NCI-H510A treated with DMSO at 0.1 percent for 48 hours (cell line): ENCODE measurements at places on chromosomes 12 and 14.

- no peak for DNase-seq
Measured at GRCh38 chr12:49776858-49777257, 35.5 kb downstream of the TMBIM6 start.

GRCh38 chr12:91384366-91384765, 201.7 kb upstream of the DCN start:
- DNase-seq, result no peak

DNA sequence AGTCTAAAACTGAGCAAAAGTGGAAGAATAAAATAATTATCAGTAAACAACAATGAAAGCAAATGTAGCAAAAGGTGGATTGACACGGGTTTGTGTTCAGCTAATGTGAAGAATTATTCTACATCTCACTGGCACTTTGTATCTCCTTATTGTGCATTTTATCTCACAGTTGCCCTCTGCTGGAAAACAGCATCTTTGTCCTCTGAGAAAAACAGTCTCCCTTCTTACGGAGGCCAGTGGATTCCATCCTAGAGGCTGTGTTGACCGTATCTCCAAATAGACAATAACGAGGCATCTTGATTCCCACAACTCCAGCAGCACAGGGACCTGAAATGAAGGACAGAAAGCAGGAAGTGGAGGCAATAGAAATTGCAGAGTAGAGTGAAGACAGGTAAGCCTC, 51.3 kb upstream of the PLBD1 start:
- DNase-seq, result peak; percentile 10

GRCh38 chr12:51417826-51418225, 6.8 kb upstream of the SLC4A8 start:
- no peak for DNase-seq

DNA sequence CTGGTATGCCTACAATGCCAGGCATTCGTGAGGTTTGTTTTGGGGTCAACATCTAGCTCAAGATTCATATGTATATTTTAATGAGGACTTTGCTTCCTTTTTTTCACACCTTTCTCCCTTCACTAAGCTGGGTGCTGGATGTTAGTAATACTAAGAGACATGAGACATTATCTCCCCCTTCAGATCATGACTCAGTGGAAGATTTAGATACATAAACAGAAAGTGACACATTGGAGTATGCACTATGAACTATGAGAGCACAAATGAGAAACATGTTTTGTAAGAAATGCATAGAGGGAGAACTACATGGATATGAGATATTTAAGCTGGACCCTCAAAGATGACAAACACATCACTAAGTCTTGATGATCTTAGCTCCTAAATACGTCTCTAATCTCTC, 286.3 kb downstream of the RPAP3 start:
- no peak for DNase-seq

- DNase-seq, result no peak
Measured at GRCh38 chr12:15544589-15544988, 222.3 kb downstream of the PTPRO start.

DNA sequence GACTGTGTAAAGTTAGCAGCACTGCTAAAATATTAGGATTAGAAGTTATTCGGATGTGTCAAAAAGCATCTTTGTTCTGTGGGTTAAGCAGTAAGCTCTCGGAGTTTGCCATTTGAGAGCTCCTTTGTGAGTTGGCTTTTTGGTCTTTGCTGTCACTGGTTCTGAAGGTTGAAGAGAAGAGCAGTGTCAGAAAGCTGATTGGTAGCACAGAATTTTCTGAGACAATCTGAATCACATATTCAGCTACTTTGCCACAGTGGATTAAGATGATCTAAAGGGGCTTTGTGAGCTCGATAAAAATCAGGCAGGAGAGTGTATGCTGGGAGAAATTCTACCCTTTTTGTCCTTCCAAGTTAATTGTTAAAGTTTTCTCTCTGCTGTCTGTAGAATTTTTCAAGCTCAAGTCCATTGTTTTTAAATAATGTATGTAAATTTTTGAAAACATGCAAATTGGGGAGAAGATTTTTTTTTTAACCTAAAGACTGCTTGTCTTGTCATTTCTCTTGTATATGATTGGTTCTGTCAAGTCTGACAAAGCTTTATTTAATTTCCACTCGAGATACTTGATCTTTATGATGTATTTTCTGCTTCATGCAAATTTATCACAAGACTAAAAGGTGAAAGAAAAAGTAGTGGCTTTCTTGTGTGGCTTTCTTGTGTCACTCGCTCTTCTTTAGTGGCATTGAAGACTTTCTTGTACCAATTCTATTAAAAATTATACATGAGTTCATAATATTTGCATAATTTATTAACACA, 307.3 kb downstream of the EGLN3 start:
- no peak for DNase-seq

GRCh38 chr12:4705824-4706223, 14.4 kb upstream of the GALNT8 start:
- DNase-seq, result no peak

DNA sequence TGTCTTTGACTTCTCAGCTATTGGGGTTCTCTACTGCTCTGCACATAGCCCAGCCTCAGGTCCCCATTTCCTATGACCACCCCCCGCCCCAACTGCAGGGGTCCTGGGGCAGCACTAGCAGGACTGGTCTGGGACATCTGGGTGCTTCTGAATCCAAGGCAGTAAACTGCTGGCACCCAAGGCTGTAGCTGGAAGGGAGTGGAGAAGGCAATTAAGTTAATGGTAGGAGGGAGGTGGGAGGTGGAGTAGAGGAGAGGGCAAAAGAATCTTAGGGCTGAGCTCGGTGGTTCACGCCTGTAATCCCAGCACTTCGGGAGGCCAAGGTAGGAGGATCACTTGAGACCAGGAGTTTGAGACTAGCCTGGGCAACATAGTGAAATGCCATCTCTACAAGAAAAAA, 11.5 kb downstream of the PLEK2 start:
- no peak for DNase-seq

DNA sequence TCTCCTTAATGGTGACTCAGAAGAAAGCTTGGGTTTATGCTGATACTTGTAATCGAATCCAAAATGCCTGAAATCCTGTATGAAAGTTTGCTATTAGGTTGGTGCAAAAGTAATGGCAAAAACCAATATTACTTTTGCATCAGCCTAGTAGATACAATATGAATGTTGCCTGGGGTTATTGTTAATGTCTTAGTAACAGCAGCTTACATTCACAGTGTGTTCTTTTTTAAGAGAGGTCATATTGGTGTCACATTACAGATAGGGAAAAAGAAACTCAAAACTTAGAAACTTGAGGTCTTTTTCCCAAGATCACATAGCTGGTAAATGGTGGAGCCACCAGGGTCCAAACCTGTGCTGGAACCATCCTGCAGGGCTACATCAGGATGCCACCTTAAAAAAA, 25.2 kb downstream of the SRGAP1 start:
- DNase-seq, result no peak

- DNase-seq, result no peak
Measured at GRCh38 chr12:95206916-95207315, 10.4 kb downstream of the FGD6 start.

DNA sequence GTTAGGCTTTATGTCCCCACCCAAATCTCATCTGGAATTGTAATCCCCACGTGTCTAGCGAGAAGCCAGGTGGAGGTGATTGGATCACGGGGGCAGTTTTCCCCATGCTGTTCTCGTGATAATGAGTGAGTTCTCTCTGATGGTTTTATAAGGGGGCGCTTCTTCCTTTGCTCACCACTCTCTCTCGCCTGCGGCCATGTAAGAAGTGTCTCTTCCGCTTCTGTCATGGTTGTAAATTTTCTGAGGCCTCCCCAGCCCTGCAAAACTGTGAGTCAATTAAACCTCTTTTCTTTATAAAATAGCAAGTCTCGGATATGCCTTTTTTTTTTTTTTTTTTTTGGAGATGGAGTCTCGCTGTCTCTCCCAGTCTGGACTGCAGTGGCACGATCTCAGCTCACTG, 13.3 kb downstream of the IL31 start:
- no peak for DNase-seq

DNA sequence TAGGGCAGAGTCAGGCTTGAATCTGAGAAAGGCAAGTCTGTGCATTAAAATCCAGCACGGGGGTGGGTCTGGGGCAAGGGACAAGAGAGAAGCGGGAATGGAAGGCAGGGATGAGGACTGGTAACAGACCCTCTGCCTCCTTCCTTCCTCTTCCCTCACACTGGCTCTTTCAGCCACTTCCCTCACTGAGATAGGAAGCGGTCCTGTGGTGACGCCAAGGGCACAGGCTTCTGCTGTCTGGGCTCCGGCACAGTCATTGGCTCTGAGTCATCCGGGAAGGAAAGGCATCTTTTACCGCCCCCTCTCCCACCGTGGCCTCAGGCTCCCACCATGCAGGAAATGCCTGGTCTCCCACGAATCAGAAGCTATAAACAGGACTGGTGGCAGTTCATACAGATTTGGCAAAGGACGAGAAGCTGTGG, 70.2 kb downstream of the ETV6 start:
- no peak for DNase-seq

DNA sequence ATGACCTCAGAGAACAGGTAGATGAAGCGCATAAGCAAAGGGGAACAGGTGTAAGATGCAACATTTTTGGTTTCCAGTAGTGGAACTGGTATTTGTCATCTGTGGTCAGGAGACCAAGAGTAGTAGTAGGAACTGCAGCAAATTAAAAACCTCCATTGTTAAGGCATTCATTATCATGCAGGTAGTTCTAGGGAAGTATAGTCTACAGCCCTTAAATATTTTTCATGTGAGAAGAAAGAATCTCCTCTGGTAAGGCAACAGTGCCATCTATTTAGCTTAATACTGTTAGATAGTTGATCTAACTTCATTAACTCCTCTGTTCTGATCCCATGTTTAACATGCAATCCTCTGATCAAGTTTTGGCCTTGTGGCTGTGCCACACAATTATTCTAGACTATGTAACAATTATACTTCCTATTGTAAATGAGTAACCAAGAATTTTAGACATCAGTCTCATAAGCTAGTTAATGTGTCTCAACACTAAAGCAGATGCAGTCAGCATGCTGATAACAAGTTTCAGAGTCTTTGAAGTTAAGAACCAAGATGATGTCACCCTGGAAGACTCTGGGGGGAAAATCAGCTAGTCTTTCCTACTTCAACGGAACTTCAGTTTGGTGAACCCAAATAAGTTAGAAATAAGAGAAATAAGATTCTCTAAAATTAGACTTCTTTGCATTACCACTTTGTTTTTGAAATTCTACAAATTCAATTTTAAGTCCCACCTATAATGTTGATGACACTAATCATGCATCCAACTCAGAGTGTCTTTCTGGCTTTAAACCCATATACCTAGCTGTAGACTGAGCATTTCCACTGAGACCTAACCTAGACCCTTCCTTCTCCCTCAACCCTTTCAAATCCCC, 70.9 kb downstream of the STXBP6 start:
- DNase-seq, result no peak

- DNase-seq, result no peak
Measured at GRCh38 chr14:86911486-86911885, 1081.5 kb downstream of the GALC start.

DNA sequence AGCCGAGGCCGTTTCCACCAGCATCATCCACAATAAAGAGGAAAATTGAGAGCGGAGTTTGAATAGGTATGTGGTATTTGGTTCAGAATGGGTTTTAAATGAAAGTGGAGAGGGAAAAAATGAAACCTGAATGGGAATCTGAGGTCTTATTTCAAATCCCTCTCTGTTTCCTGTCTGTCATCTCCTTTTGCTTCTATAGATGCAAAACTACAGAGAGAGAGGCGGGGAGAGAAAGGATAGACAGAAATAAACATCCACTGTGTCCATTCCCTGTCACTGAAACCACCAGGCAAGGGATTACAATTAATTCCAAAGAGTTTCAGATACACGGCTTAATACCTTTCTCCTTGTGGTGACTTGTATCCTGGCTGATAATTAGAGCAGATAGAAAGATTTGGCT, 102.3 kb downstream of the DAD1 start:
- no peak for DNase-seq

- DNase-seq, result peak; percentile 97
Measured at GRCh38 chr12:115871714-115872113, 405.8 kb downstream of the MED13L start.

DNA sequence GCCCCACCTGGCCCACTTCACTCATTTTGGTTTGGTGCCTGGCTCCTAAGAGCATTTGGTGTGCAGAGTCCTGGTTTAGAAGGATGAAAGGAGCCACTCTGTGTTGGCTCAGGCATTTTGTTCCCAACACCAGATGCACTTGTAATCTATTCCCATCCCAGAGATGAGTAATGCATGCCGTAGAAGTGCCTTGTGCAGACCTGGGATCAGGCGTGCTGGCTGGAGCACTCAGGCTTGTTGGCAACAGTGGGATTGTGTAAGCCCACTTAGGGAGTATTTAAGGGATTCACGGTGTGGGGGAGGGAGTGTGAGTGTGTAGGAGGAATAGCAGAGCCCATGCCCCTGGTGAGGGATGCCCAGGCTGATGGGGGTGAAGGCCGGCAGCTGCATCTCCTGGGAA, 501.5 kb upstream of the TBX3 start:
- DNase-seq, result no peak

- no peak for DNase-seq
Measured at GRCh38 chr12:51890133-51890464, 2.2 kb downstream of the ANKRD33 start.

- DNase-seq, result no peak
Measured at GRCh38 chr12:92142251-92142926, 3.3 kb downstream of the BTG1 start.

DNA sequence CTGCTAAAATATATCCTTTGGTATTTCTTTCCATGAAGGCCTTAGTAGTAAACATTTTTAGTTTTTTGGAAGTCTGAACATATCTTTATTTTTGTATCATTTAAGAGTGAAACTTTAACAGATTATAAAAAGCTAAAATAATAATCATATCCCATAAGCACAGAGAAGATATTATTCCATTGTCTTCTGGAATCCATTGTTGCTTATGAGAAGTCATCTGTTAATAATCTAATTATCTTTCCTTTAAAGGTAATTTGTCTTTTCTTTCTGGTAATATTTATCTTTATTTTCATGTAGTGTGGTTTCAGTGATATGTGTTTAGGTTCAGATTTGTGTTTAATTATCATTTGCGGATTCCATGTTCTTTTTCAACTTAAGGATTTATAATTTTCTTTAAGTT, 261.7 kb downstream of the MSRB3 start:
- DNase-seq, result no peak

- DNase-seq, result no peak
Measured at GRCh38 chr14:94923786-94924185, 153.9 kb upstream of the GSC start.

DNA sequence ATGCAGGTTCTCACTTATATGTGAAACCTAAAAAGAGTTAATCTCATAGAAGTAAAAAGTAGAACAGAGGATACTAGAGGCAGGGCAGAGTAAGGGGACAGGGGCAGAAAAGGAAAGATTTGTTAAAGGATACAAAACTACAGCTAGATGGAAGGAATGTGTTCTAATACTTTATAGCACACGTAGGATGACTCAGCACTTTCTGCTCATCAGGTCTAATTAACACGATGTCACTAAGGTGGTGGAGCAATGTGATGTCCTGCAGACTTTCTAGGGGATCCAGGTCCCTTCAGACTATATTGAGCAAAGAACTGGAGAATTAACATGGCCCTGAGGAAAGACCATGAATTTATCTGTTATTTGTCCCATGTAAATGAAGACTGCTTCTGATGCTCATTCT, 80.8 kb upstream of the CMKLR1 start:
- DNase-seq, result no peak

DNA sequence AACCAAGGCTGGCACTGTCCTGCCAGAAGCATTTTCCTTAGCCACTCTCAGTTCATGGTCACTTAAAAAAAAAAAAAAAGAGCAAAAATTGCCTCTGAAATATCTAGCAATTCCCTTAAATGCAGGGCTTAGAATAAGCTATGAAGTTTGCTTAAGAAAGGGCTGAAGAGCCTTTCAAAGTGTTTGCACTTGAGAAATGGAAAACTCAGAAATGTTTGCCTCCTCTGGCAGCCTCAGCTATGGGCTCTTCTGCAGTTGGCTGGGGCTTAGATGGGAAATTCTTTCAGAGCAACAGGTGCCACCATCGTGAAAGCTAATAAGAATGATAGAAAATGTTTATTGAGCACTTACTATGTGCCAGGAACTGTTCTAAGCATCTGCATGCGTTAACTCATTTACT, 48.5 kb upstream of the TSPAN11 start:
- DNase-seq, result no peak
